Hindlimb muscle (tissue), 1 donor: ENCODE measurements at places on chromosomes 3 and 15. TPM values are rescaled to one million over a fixed set of nuclear protein-coding genes. Genes with fewer than 3 reads are reported as not detected.

The TMEM266 gene
- 0.97 TPM for polyA plus RNA-seq

The GATM gene
- 304 TPM for polyA plus RNA-seq

The RTP1 gene
- polyA plus RNA-seq, result not detected

The VIPR1 gene
- polyA plus RNA-seq, result 2.8 TPM

The HHLA2 gene
- polyA plus RNA-seq, result not detected

The SLC24A1 gene
- 8.5 TPM for polyA plus RNA-seq

The AMOTL2 gene
- polyA plus RNA-seq, result 73.7 TPM

The NANOGP8 gene
- polyA plus RNA-seq, result not detected

The SH2D7 gene
- 0.12 TPM for polyA plus RNA-seq

The RARB gene
- polyA plus RNA-seq, result 11.2 TPM
